ENCODE measurements at places on chromosomes 3 and 15.

DNA sequence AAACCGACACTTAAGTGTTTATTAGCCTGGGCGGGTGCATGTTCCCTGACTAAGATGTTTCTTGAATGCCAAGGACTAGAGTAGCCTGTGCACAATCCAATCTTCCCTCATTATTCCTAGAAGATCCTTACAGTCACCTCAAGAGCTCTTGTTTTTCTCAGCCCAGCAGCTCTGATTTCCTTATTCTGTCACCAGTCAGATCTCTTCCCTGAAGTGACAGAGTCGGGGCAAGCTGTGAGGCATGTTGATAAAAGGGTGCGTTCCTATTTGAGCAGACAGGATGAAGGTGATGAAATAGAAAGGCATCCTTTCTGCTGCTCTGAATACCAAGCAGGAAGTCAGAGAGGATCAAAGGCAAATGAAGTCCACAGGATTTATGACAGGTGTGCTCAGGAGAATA lies 125.6 kb upstream of the MCTP2 start:
- no peak for DNase-seq

- peak; percentile 91 for DNase-seq
Measured at GRCh38 chr3:87691109-87691508, 367.7 kb downstream of the CGGBP1 start.

- DNase-seq = no peak
Measured at GRCh38 chr15:25735550-25736384, 127.4 kb downstream of the ATP10A start.

GRCh38 chr3:22475665-22476240 lies 724.7 kb upstream of the ZNF385D start:
- peak; percentile 10 for DNase-seq

DNA sequence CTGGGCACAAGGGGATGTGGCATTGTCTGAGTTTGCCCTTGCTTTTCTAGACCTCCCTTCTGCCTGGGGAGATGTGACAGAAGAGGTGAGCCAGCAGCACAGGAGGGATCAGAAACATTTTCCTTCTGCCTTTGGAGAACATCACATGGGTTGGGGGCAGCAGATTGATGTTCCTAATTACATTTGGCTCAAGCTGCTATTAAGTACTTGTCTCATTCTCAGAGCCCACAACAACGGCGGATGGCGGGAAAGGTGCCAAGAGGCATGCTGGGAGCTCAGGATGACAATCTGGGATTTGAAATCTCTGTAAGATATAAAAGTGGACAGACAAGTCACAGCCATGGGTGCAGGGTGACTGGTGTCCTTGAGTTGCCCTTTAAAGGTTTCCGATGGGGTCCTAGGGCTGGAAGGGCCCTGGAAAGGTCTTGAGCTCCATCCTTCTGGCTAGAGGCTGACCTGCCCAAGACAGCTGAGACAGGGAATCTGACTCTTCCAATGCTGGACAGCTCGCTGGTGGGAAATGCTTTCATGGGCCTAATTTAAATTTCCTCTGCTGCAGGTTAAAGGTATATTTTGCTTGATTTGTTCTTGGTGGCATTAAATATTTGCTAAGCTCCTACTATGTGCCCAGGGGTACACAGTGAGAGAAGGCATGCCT lies 2.4 kb upstream of the CORO2B start:
- no peak for DNase-seq

- DNase-seq = no peak
Measured at GRCh38 chr15:40280260-40281056, 2.4 kb downstream of the ANKRD63 start.

DNA sequence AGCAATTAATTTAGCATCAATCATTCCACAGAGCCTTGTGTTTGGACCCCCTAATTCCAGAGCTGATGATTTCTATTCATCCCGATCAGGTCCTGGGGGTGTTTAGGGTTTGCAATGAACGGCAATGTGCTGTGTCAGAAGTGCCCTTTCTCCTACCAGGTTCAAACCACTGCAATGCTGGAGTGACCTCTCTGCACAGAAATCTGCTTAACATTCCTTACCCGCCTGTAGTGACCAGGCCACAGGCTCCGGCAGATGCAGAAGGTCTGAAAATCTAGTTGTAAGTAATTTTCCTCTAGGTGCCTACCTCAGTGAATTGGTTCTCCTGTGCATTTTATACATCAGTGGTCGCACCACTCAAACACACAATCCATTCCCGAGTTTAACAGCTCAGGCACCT lies 725.3 kb upstream of the CFAP20DC start:
- DNase-seq = peak; percentile 20

- DNase-seq = no peak
Measured at GRCh38 chr15:43206054-43206453, 14.8 kb downstream of the EPB42 start.

- DNase-seq = no peak
Measured at GRCh38 chr15:65877749-65878148, 8.5 kb downstream of the RAB11A start.

GRCh38 chr15:57436166-57436565 lies 59.9 kb downstream of the CGNL1 start:
- DNase-seq = no peak

DNA sequence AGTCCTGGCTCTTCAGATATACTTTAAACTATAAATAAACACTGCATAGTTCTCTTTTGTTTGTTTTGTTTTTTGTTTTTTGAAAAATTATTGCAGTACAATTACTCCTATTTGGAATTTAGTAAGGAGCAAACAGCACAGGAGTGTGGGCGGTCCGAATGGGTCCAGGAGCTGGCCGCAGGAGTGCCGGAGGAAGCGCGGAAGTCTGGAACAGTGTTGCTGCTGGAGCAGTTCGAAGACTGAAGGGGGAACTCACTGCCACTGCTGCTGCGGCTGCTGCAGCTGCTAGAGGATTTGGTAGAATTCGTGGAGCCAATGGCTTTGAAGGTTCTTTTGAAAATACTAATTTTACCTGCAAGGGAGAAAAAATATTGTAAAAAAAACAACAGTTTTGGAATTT lies 329.9 kb downstream of the ZNF385D start:
- DNase-seq = no peak
